ENCODE measurements at places on chromosomes 1 and 21.

- peak; percentile 33 for DNase-seq
Observed at GRCh38 chr1:42195841-42196240, 31.3 kb upstream of the GUCA2A start.

DNA sequence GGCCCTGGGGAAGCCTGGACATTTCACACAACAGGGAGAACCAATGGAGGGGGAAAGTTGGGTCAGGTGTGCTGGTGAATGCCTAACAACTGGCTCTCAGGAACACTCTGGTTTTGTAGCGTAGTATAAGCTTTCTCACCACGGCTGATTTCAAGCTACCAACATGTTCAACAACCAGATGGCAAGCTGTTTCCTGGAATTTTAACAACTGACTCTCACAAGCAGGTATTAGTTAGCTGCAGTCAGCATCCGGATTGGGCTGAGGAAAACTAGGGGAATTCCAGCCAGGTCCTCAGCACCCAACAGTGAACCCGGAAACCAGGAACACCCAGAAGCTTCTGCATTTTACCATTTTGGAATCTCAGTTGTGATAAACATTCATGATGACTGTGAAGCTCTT is 162.3 kb upstream of the CAMK1G start:
- DNase-seq: no peak

DNA sequence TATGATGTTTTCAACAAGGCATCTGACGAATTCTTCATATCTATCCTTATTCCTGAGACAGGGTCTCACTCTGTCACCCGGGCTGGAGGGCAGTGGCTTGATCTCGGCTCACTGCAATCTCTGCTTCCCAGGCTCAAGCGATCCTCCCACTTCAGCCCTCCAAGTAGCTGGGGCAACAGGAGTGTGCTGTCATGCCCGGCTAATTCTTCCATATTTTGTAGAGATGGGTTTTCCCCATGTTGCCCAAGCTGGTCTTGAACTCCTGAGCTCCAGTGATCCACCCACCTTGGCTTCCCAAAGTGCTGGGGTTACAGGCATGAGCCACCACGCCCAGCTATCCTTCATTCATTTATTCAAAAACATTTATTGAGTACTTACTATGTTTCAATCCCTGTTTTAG is 8.0 kb downstream of the YY1AP1 start:
- DNase-seq: no peak

- no peak for DNase-seq
Observed at GRCh38 chr1:187870552-187870951, 1041.8 kb downstream of the PLA2G4A start.

GRCh38 chr1:193498088-193498655 is 311.8 kb upstream of the B3GALT2 start:
- peak; percentile 55 for DNase-seq

- no peak for DNase-seq
Observed at GRCh38 chr1:208172423-208173145, 71.6 kb downstream of the PLXNA2 start.

Data from NCI-H226 (cell line).